ENCODE measurements at places on chromosomes 6 and 20.

- no peak for DNase-seq
Observed at GRCh38 chr6:148021699-148022098, 320.9 kb upstream of the SASH1 start.

DNA sequence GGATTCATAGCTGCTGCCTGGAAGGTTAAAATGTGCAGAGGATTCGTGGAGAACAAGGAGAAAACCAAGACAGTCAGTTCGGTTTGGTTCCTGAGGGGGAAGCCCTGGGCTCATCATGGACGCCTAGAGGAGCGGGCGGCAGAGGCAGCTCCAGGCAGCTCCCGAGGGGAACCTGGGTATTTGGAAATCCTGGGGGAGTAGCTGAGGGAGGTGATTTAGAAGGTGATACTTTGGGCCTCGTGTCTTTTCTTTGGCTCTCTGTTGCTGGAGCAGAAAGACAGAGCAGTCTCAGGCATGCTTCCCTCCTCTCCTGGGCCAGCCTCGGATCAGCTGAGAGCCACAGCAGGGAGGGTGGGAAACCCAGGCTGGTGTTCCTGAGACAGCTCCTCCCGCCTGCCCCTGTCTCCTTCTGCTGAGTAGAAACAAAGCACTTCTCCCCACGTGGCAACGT is 139.5 kb downstream of the DLL1 start:
- DNase-seq: no peak

DNA sequence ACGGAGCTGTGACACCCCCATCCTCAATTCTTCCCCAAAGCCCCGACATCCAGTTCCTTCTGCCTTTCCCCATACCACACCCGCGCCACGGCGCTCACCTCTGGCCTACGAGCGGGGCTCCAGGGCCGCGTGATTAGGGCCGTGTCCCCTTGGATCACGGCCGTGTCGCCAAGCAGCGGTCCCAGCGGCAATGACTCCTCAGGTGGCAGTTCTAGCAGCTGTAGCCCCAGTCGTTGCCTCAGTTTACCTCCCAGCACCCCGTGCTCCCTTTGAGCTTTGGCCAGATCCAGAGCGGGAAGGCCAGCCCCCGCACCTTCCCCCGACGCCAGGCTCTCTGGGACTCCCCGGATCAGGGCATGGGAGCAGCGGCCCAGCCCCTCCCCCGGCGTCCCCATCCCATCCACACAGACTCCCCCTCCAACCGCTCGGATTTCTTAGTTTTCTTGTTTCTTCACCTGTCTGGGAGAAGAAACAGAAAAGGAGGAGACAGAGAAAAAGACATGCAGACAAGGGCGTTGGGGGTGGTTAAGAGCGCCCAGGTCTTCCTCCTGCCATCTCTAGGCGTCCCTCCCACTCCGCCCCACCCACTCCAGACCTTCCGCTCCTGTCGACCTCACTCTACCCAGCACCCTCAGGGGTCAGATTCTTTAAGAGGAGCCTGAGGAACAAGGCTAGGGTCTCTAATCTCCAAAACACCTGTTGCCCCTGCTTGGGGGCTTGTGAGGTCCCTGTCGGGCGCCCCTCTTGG is at the start of gene DDAH2:
DDAH2 (minus strand) TSS at position 533 of the 748 bp plus-strand sequence; CDS start at position 395, 138 bp downstream.
- no peak for DNase-seq

GRCh38 chr6:169984181-169985120 is 233.0 kb downstream of the ERMARD start:
- DNase-seq: no peak

- no peak for DNase-seq
Observed at GRCh38 chr20:8019998-8020247, 362 bp upstream of the TMX4 start.

GRCh38 chr6:140271759-140272377 is 897.4 kb upstream of the CITED2 start:
- DNase-seq: no peak

DNA sequence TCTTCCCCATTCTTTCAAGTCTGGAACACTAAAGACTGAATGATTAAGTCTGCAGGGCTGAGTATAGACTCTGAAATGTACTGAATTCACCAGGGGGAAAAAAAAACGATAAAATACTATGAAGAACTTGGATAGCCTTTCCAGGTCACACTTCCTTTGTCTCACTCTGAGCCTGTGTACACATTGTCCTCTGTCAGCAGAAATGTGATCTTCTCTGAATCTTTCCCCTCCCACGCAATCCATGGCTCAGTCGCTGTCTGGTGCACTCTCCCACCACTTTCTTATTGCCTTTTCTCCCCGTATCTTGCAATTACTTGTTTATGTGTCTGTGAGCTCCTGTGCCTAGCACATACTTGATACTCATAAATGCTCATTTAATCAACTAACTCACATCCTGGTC is 212.6 kb upstream of the RSPO3 start:
- DNase-seq: no peak

DNA sequence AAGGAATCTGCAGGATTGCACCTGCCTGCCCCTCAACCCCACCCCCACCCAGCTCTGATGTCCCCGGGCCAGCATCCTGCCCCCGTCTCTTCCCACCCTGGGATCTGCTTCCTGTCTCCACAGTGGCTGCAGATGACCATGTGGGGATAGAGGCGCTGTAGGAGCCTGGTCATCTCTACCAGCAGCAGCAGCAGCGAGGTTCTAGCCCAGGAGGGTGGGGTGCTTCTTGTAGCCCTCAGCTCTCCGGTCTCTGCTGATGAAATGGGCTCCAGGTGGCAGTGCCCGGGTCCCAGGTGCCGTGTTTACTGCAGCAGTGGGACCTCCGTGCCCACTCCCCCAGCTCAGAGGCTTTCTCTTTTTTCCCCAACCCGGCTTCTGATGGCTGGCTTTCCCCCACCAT is 25.2 kb downstream of the CAPN11 start:
- no peak for DNase-seq

GRCh38 chr6:6319952-6320811 is at the start of gene F13A1:
F13A1 (minus strand) TSS chr6:6320662; CDS start chr6:6318664, 1,998 bp downstream.
- DNase-seq: no peak

GRCh38 chr6:158461954-158462353 is 97.9 kb upstream of the TMEM181 start:
- DNase-seq: no peak

- DNase-seq: no peak
Observed at GRCh38 chr20:33120934-33121333, 41.5 kb downstream of the BPIFB4 start.

All from stimulated activated CD8-positive, alpha-beta memory T cell treated with anti-CD3 and anti-CD28 coated beads, Interleukin-15, amount 100 ng/mL, for 1 hour (primary cell).